ENCODE measurements at places on chromosomes 1 and 21.
A peak's percentile ranks its signal among the peaks of the same experiment; 100 is the strongest.

- DNase-seq, result no peak
These were observed 27.7 kb downstream of the CAPZB start for GRCh38 chr1:19457607-19458006.

- DNase-seq, result no peak
These were observed 43.8 kb upstream of the DMBX1 start for GRCh38 chr1:46445773-46446256.

- DNase-seq, result no peak
These were observed 28.7 kb upstream of the ARTN start for GRCh38 chr1:43904660-43905551.

- no peak for DNase-seq
These were observed 33.2 kb downstream of the SSBP3 start for GRCh38 chr1:54372978-54373377.

DNA sequence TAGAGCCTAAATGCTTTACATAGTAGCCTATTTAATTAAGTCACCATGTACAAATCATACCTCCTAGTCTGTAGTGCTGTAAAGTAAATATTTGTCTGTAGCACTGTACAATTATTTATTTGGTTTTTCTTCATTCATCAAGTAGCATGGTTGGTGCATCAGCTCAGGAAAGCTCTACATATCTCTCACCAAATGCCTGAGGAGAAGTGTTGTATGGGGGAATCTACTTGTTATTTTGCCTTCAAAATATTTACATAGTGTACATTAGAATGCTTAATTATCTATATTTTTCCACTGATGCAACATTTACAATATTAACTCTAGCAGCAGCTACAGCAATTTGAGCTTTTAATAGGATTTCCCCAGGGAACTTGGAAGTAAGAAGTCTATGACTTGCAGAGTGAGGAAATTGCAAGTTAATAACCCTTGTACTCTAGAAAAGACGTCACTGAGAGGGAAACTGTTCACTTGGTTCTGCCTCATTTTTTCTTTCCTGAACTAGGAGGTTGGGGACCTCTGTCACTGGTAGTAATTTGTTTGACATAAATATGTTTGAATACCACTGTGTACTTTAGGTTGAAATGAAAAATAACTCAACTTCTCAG lies 207.4 kb downstream of the PDE4B start:
- no peak for DNase-seq

DNA sequence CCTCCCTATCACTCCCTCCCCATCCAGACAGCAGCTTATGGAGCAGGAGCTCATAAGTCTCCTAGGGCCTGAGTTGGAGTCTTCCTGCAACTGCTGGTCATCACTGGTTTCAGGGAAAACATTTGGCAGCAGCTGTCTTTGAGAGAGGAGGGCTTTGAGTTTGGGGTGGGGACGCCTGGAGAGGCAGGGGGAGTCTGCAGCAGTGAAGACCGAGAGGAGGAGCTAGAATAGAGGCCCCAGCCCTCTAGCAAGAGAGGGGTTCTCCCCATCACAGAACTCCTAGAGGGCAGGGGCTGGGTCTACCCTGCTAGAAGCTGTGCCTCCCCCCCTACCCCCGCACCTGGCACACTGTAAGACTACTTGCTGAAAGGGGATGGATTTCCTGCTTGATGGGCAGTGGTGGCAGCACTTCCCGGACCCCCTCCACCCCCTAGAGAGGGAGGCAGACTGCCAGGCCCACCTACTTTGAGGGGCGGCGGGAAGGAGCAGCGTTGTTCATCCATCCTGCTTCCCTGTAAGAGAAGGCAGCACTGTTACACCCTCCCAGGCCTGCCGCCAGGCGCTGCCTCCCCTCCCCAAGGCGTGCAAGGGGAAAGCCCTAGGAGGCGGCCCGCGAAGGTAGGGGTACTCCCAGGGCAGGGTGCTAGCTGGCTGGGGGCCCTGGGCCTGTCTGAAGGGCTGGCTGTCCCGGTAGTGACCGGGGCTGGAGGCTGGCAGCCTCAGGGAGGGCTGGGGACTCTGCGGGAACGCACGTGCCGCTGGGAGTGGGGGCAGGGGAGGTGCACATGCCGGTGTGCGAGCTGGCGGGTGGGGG lies 50.4 kb downstream of the RAP1GAP start:
- no peak for DNase-seq

- no peak for DNase-seq
These were observed 41.0 kb upstream of the SCAF4 start for GRCh38 chr21:31772674-31773555.

- no peak for DNase-seq
These were observed 36.1 kb upstream of the PDE4B start for GRCh38 chr1:65756616-65757015.

DNA sequence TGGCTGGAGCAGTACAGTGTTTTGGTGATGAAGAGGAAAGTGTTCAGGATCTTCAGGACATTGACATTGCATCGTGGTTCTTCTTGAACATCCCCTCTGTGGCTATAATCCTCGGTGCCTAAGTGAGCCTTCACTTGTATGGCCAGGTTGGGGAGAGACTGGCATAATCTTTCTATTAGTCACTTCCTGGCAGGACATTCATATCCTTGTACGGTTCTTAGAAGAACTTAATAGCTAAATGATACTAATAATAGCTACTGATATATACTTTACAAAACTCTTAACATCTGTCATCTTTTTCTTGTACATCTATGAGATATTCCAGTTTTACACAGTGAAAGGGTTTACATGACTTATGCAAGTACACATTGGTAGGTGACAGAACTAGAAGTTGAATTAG lies 35.8 kb downstream of the CELF3 start:
- DNase-seq, result peak; percentile 96

DNA sequence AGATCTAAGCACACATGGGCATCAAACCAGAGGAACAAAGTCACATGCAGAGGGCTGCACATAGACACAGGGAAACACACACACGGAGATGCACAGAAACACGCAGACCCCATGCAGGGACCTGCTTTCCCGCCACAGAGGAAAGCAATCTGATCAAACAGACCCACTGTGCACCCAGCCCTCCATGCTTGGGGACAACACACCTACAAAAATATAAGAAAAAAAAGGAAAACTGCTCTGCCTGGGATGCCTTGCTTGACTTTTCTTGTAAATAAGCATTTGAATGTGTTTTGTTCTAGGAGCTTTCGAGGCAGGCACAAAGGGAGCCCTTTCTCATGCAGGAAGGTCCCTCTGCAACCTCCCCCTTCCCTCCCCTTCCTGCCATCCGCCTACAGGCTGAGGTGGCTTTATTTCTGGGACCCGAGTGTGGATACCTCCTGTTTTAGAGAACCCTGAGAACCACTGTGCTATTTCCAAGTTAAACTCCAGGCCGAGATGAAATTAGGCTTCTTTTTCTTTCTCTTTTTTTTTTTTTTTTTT lies 3.5 kb upstream of the ICMT start:
- no peak for DNase-seq

DNA sequence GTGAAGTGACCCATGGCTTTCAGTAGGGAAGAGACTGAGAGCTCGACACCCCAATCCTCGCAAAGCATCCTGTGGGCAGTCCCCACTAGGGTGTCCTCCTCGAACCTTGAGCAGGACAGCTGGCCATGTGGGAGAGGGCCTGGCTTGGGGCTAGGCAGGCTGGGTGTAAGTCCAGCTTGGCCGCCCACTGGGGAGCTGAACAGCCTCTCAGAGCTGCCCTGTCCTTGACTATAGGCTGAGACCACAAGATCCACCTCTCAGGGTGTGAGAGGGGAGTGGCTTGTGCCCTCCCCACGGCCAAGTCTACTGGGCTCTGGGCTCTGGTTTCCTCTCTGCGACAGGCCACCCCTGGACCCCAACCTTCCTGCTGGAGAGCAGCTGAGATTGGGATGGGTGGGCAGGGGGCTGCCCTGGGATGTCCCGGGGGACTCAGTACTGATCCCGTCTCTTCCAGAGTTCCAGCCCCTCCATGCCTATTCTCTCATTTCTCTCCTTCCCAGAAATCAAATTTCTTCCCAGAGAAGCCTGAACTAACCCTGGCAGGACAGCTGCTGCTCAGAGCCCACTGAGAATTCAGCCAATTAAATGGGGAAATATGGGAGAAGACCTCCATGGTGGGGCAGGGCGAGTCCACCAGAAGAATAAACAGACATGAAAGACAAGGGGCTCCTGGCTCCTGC lies 282.9 kb downstream of the PTPRU start:
- DNase-seq, result no peak

DNA sequence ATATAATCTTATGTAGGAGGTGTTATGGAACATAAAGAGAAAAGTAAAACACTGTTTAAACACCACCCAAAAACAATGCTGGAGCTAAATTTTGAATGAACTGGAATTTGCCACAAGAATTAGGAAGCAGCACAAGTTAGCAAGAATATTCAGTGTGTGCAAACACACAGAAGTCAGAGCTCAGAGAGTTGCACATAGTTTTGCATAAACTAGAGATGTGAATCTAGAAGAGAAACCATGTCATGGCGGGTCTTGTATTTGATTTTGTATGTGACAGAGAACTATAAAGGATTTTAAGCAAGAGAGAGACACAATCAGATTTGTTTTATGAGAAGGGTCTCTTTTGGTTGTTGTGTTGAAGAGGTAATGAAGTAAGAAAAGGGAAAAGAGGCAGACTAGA lies 38.2 kb downstream of the SELENOF start:
- no peak for DNase-seq

DNA sequence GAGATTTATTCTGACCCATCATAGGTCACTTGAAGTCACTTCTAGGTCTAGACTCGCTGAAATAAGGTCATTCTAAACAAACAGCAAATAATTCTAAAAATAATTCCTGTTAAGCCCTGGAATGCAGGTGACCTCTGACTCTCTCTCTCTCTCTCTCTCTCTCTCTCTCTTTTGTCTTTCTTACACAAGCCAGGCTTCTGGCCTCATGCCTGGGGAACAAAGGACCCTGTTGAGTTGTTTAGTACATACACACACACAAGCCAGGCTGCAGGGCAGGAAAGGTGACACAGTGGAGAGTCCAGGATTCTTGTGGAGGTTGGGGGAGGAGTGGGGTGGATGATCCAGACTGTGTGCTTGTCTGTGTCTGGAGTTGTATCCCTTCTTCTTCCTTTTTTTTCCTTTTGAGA lies 4.0 kb upstream of the MEX3A start:
- DNase-seq, result no peak

- peak; percentile 65 for DNase-seq
These were observed at the start of gene PINK1 for GRCh38 chr1:20633190-20634064. TSS of gene PINK1 (plus strand) at chr1:20633458. CDS start at chr1:20633549, 91 bp downstream.

DNA sequence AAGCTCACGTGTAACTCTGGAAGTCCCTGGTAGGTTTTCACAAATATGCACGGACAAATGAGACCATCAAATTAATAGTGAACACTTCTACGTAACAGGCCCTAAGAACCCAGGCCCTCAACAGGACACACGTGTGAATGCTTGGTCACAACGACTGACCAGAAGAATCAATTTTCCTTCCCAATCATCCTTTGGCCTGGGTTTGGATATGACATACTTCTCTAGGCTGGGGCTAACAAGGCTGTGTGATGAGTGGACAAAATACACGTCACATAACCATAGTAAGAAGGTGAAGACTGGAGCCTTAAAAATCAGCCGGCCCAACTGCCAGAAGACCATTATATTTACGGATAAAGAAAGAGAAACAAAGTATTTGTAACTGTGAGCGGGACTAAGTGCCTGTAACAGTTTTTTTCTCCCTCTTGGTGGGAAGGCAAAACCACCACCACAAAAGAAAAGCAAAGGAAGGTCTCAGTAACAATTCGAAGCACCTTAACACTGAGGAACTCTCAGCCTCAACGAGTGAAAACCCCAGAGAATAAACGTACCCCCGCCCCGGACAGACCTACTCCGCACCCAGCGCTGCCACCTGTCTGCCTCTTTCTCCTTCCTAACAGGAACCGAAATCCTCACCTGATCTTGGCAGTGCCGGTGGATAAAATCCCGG lies 450 bp downstream of the SDE2 start:
- peak; percentile 34 for DNase-seq

DNA sequence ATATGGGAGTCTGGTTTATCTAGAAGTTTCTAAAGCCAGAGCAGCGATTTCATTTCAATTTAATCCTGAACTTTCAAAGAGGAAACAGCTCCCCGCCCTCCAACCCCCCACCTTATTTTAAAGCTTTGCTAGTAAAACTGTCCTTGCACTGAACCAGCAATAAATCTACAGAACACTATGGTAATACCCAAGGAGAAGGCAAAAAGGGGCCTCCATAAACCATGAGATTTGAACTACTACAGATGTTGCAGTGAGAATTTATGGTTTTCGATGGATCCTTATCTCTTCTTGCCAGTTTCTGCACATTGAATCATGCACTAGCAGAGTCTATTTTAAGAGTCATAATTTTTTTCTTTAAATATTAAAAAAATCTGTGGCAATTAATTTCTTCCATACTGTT lies 64.8 kb upstream of the BEND5 start:
- no peak for DNase-seq

GRCh38 chr1:182301467-182302198 lies 90.0 kb downstream of the GLUL start:
- no peak for DNase-seq

Data from fibroblast of skin of back (primary cell).